ENCODE measurements at places on chromosomes 2 and 18.

DNA sequence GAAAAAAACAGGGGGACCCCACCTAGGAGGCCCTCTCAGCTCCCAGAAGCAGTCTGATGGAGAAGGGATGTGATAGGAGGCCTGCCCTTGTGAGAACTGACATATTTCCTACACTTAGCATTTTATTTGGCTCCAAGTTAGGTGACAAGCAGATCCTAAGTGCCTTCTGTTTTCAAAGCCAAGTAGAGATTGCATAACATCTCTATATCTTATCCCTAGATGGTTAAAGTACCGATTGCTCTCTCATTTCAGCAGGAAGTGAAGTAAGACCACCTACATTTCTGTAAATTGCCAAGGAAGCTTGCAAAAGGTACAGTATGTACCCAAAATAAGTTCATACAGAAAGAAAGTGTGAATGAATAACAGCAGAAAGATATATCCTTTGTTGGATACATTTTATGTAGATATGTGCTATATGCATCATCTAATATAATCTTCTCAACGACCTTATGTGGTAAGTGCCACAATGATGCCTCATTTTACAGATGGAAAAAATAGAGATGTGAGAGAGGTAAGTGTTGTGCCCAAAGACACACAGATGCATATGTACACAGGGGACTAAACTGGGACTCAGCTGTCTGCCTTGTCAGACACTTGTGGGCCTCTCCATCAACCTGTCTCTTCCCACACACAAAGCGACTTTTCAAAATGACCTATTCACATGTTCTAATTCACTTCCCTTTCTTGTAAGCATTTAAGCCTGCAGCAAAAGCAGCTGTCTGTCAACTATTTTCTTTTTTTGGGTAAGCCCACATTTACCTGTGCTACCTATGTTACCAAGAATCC, 38.9 kb downstream of the DHRS9 start:
- DNase-seq = no peak

GRCh38 chr2:121972203-121972602, 216.8 kb downstream of the TSN start:
- no peak for DNase-seq

GRCh38 chr2:239829326-239829725, 195.8 kb downstream of the NDUFA10 start:
- no peak for DNase-seq

DNA sequence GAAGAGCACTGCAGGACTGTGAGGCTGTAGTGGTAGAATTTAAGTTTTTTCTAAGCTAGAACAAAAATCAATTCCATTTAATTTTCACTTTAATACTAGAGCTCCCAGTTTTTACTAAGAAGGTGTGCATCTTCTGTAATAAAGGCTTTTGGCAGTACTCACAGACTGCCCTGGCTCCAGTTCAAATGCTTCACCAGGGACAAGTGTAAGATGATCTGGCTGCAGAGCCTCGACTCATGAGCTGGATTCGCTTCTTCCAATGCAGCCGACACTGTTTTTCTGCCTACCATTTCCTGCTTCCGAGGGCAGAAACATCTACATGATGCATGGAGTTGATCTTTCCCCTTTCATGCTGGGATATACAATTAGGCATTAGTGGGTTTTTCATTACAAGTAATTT, 87.0 kb downstream of the FARSB start:
- DNase-seq = peak; percentile 86

DNA sequence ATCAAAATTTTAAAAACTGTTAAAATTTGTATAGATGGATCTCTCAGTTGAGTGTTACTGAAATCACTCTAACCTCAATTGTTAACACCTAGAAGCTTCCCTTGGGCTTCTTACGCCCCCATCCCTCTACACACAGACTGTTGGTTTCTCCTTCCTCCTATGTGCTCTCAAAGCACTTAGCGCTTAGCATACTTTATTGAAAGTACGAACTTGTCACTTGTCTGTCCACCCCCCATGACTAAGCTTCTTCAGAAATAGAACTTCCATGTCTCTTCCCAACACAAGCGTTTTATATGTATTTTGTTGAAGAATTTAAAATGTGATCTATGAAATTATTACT, 441 bp downstream of the MPHOSPH10 start:
- DNase-seq = no peak

- DNase-seq = no peak
Measured at GRCh38 chr18:73384246-73384645, 516.5 kb upstream of the NETO1 start.

DNA sequence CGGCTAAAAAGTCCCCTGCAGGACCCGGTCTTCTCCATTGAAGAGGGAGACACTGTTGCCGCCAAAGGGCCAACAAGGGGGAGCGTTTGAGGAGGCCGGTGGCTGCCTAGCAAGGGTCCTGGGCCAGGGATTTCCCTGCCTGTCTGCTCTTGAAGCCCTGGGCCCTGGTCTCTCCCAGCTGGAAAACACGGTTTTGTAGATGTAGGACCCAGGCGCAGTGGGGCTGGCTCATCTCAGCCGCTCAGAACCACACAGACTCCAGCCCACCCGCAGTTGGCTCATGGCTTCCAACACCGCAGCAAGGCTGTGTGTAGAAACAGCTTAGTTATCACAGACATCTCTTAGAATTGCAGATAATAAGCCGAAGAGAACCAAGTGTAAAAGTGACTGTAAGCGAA, 57.1 kb upstream of the TWIST2 start:
- DNase-seq = no peak

DNA sequence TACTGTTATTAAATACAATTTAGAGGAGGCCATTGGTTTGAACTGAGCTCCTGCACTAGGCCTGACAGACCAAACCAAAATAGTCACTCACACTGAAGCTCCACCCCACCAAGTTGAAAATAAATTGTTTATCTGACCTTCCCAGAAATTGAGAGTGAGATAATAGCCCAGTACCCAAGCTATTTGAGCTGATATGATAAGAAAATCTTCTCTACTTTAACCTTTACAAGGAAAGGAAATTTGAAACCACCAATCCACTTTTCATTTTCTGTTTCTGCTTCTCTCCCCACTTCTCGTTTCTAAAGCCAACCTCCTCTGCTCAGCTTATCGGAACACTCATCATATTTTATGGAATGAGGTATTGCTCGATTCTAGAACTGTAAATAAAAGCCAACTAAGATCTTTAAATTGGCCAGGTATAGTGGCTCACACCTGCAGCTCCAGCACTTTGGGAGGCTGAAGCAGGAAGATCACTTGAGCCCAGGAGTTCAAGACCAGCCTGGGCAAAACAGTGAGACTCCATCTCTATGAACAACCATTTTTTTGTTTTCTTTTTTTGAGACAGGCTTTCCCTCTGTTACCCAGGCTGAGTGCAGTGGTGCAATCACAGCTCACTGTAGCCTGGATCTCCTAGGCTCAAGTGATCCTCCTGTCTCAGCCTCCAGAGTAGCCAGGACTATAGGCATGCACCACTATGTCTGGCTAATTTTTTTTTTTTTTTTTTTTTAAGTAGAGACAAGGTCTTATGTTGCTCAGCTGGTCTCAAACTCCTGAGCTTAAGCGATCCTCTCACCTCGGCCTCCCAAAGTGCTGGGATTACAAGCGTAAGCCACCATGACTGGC, 13.3 kb upstream of the GALM start:
- no peak for DNase-seq

- no peak for DNase-seq
Measured at GRCh38 chr2:9217838-9218770, 11.5 kb downstream of the ASAP2 start.

- peak; percentile 87 for DNase-seq
Measured at GRCh38 chr2:69381337-69381737, 5.7 kb downstream of the GFPT1 start.

DNA sequence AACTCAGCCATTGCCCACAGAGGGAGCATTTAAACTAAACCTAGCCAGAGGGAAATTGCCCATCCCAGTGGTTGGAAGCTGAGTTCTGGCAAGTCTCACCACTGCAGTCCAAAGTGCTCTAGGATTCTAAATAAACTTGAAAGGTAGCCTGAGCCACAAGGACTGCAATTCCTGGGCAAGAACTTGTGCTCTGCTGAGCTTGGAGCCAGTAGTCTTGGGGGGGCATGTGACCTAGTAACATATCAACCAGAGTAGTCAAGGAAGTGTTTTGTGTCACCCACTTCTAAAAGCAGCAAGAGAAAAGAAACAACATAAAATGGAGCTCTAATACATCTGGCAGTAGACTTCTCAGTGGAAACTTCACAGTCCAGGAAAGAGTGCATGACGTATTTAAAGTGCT, 167.0 kb downstream of the PTH2R start:
- DNase-seq = no peak

DNA sequence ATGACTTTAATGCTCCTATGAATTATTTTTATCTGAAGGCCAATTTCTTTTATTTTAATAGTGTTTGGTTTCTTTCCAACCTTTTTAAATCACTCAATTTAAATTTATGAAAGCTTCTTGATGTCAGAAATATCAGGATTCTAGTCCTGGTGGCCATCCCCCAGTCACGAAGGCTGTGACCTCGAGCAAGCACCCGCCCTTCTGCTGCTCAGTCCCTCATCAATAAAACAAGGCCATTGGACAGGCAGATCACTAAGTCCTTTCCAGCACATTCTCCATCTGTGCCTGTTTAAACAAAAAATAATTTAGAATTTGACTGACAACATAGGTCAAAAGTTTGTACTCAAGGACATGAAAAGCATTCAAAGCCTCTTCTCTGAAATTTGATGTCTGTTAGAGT, 483.6 kb upstream of the VRK2 start:
- DNase-seq = no peak

DNA sequence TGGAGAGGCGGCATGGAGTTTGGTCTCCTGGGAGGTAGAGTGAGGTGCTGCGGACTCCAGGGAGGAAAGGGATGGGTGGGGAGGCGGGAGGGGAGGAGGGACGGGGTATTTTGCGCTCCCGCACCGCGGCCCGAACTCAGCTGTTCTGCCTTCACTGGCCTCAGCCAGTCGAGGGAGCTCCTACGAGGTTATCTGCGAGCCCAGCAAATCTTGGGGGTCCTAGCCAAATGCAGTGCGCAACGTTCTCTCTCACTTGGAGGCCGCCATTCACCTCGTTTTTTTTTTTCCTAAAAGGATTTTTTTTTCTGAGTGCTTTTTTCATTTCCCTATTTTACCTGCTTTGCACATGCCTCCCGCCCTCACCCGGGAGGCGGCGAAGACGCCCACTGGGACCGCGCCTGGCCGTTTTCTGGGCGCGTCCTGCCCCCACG, 877 bp upstream of the BCL2L11 start:
- no peak for DNase-seq

DNA sequence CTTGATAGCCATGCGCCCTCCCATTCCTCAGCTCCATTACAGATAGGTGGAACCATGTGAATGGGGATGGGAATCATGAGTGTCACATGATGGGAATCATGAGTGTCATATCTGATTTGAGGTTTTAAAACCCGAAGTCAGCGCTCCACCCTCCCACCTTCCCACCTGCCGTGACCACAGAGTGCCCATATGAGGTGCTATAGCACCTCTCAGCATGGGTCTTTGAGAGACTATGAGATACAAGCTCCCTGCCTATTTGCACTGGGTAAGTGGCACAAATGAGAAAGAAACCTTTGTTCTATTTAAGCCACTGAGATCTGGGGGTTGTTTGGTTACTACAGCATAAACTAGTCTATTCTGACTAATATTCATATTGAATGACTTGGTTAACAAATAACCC, 78.5 kb upstream of the PTPRM start:
- DNase-seq = no peak
